ENCODE measurements at places on chromosomes 6 and 20.
A peak's percentile ranks its signal among the peaks of the same experiment; 100 is the strongest.

DNA sequence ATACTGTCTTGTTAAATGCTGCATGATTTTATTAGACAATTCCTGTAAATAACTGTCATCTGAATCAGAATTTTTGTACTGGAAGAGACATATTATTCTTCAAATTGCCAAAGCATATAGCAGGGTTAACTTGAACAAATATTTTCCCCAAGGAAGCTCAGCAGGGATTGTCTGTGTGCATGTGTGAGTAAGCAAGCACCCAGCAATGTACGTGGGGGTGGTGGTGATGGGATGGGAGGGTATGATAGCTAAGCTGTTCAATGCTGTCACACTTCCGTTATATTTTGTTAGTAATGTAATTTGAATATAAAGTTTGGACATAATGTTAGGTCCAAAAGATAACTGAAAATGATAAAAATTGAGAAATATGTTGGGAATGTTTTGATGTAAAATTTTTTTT is 118.1 kb downstream of the MYB start:
- no peak for DNase-seq

DNA sequence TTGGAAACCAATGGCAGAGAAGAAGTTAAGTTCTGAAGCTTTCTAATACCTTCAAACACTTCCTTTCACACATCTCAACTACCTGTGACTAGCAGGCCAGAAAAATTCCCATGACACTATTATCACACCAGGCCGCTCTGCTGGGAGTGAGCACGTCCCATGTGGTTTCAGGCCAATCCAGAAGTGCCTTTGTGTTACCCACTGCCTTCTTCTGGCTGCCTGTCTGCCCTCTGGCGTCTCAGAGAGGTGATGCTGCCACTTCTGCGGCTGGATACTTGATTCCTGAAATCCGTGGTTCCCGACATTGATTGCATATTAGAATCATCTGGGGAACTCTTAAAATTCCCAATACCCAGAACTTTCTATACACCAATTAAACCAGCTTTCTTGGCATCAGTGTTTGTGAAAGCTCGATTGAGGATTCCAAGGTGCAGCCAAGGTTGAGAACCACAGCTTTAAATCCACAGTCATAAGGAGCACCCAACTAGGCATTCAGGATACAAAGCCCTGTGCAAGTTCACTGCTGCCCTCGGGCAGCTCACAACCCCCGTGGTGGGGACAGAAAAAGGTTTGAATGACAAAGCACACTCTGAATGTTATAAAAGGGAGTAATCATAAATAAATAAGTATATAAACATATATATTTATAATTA is 65.6 kb downstream of the STMND1 start:
- peak; percentile 60 for DNase-seq

GRCh38 chr20:4305091-4305490 is 289.7 kb upstream of the RNF24 start:
- no peak for DNase-seq

DNA sequence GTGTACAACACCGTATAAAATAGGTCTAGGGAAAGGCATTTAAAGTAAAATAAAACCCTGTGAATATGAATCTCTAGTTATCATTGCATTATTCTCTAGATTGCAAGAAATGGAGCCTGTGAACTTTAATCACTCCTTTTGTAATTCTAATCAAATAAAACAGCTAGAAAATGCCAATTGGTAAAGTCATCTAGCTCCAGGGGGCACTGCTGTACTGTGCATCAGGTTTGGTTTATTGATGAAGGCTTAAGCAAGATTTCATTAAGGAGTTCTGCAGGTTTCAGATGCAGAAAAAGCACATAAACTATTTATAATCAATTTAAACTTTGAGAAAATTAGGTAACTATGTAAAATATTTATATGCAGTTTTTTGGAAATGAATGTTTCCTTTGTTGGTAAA is 645.0 kb downstream of the PHF3 start:
- no peak for DNase-seq

DNA sequence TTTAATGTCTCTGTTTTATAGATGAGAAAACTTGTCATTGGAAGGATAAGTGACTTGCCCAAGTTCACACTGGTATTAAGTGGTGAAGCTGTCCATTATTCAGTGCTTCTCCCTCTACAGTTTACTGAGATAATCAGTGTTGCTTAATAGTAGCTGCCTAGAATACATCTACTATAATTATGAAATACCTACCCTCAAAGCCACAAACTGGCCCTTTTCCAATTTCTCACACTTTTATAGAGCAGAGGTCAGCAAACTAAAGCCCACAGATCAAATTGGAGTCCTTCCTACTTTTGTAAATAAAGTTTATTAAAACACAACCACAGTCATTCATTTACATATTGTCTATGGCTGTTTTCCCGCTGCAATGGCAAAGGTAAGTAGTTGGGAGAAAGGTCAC is 73.5 kb downstream of the EYS start:
- no peak for DNase-seq

- DNase-seq: no peak
Measured at GRCh38 chr20:24796236-24796635, 152.8 kb upstream of the CST7 start.

DNA sequence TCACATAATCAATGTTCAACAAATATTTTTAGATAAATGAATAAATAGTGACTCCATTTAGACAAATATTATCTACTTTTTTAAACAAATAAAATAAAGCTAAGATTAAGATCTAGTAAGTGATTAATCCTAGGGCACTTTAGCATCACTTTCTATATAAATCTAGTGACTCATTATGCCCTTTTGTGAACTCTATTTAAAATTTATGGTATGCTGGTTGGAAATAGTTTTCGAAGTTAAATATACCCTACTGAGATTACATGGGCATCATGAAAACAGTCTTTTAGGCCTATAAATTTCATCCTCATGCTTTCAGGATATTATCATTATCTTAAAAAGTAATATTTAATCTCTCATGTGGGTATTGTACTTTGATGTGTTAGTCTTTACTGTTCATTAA is 140.4 kb upstream of the UFL1 start:
- DNase-seq: no peak

DNA sequence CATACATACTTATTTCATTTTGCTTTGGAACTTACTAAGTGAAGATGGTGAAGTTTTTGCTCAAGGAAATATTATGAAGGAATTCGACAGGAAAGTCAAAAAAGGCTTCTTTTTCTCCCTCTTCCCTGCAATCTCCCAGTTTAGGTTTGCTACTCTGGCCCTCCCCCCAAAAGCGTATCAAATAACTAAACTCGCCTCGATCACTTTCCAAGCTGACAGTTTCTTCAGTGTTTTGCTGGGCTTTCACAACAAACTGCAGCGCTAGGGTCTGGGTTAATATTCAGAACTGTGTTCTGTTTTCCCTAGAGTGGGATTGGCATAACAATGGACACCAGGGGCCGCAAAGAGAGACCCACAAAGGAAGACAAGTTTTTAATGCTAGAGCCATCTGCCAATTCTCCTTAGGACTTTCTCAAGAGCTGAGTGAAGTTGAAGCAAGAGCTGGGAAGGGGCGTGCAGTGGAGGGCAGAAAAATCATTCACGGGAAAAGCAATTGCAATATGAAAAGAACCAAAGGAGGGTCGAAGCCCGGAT is 57.8 kb downstream of the ATP9A start:
- no peak for DNase-seq

DNA sequence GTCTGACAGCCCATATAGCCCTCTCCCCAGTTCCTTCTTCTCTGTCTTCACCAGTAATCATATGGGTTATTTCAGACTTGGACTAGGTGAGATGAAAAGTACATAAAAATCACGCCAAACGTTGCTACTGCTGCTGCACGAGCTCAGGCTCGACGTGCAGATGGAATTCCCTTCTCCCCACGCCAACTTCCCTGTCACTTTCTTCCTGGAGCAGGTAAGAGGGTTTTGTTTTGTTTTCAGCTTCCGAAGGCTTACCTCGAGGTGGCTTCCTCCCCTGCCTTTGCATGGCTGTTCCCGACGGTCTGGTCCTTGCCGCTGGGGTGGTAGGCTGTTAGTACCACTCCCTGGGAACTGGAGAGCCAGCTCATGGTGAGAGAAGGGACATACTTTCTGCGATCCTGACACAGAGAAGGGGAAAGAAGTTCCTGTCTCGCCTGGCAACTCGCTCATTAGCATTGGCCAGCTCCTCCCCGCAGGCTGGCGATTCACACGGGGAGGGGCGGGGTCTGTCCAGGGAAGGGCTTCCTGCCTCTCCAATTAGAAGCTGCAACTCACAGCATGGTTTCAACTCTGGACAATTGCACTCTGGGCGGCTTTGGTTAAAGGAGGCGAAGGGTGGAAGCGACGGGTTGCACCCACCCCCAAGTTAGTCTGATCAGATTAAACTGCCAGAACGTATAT is at the start of gene ARHGAP18:
TSS of gene ARHGAP18 (minus strand) at position 409 of the 681 bp plus-strand sequence. CDS start at position 368, 41 bp downstream.
- peak; percentile 88 for DNase-seq

DNA sequence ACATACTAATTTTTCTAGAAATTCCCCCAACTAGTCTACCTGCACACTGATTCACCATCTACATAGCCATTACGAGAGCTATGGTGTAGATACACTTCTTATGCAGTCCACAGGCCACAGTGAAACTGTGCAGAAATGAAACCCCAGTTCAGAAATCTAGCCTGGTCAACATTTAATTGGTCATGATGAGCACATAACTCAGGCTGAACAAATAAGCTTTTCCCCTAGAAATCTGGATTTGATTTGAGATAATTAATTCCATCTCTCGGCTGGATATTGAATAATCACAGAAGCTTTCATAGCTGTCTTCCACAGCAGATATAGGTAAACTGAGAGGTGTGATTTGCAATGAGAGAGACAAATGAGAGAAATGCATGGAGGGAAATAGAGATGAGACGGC is 22.6 kb upstream of the TINAG start:
- DNase-seq: no peak

GRCh38 chr20:31861135-31861384 is 9.3 kb downstream of the DUSP15 start:
- no peak for DNase-seq

GRCh38 chr20:63802469-63803240 is 28.4 kb downstream of the ZBTB46 start:
- DNase-seq: no peak

DNA sequence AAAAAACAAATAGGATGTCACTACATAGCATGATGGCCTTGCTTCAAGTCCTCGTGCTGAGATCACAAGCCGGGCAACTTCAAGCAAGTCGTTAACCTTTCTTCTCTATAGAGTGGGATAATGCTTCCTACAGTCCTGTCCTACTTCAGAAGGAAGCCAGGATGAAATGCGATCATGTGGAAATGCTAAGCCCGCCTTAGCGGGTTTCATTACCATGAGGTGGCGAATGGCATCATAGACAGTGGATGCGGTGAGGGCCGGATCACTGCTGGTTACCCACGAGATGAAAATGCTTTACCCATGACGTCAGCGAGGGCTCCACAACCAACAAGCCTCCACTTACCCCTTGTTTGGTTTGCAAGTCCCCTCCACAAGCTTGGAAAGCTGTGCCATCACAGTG is 206.4 kb downstream of the TBXT start:
- no peak for DNase-seq

DNA sequence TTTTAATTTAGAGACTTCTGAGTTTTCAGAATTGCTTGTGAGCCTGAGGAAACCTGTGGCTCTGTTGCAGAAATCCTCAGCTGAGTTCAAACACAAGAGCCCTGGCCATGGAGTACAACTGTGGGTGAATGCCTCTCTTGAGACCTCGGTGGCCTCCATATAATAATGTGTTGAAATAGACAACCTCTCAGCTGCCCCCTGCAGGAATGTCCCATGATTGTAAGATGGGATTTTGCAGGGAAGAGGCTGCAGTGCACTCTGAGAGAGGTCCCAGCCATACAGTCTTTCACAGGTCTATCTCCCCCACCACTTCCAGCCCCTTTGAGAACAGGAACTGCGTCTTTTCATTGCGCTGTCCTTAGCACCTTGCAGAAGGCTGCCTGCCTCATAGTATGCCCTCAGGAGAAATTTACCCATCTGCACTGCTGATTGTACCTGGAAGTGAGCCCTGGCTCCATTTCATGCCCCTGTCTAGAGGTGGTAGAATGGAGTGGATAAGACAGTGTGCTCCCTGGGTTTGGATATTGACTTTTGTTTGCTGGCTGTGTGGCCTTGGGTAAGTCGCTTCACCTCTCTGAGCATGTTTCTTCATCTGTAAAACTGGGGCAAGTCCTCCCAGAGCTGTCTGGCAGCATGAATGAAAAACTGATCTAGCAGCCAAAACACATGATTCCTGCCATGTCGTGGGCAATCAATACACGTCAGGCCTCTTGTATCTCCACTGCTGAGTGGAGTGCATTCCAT is 16.8 kb upstream of the CDH22 start:
- DNase-seq: peak; percentile 65

- no peak for DNase-seq
Measured at GRCh38 chr6:27038498-27038897, 209.0 kb upstream of the PRSS16 start.

DNA sequence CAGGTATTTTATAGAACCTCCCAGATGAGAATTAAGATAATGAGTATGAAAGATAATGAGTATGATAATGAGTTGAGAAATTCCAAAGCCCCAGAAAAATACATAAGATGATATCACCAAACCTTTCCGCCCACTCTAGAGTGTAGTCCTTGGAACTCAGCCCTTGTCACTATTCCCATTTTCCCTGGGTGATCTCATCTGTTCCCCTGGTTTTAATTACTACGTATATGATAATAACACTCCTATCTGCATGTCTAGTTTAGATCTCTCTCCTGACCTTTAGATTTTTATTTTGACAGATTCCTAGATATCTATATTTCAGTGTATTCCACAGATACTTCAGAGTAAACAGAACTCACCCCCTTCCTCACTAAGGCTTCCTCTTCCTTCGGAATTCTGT is 51.0 kb upstream of the ASIP start:
- no peak for DNase-seq

- DNase-seq: no peak
Measured at GRCh38 chr6:57216235-57217101, 5.6 kb downstream of the RAB23 start.

DNA sequence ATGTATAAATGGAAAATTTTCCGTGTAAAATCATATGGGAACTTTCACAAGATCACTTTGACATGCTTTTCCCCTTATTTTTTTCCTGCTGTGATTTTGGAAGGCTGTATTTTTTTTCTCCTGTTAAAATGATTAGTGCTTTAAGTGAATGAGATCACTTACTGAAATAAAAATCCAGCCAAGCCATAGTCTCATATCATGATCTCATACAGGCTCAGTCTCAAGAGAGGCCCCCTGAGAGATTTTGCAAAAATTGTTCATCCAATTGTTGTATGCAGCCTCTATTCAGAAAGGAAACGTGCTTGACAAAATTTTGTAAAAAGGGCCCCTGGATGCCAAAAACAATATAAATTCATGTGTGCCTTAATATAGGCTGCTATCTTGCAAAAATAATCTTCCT is 528.2 kb downstream of the HDGFL1 start:
- DNase-seq: no peak

- peak; percentile 15 for DNase-seq
Measured at GRCh38 chr6:135181333-135182070, 394 bp downstream of the MYB start.

- no peak for DNase-seq
Measured at GRCh38 chr6:57108691-57109090, 18.7 kb downstream of the ZNF451 start.

GRCh38 chr6:89045011-89045387 is 35.6 kb upstream of the PNRC1 start:
- no peak for DNase-seq

- DNase-seq: no peak
Measured at GRCh38 chr6:129331450-129332138, 378.4 kb downstream of the ARHGAP18 start.

GRCh38 chr6:73644030-73644429 is 9.8 kb downstream of the SLC17A5 start:
- DNase-seq: no peak

- no peak for DNase-seq
Measured at GRCh38 chr6:22709803-22710202, 140.4 kb downstream of the HDGFL1 start.

- no peak for DNase-seq
Measured at GRCh38 chr20:37516811-37517750, 4.0 kb upstream of the NNAT start.

GRCh38 chr6:87504441-87504840 is 31.7 kb downstream of the SLC35A1 start:
- no peak for DNase-seq
